ENCODE measurements at places on chromosomes 1 and 21.
A peak's percentile ranks its signal among the peaks of the same experiment; 100 is the strongest.

- no peak for DNase-seq
Measured at GRCh38 chr1:184919892-184920291, 54.4 kb downstream of the NIBAN1 start.

GRCh38 chr1:229119876-229120275 is 151.0 kb upstream of the RAB4A start:
- DNase-seq = no peak

- DNase-seq = no peak
Measured at GRCh38 chr1:20775700-20776099, 11.4 kb downstream of the HP1BP3 start.

DNA sequence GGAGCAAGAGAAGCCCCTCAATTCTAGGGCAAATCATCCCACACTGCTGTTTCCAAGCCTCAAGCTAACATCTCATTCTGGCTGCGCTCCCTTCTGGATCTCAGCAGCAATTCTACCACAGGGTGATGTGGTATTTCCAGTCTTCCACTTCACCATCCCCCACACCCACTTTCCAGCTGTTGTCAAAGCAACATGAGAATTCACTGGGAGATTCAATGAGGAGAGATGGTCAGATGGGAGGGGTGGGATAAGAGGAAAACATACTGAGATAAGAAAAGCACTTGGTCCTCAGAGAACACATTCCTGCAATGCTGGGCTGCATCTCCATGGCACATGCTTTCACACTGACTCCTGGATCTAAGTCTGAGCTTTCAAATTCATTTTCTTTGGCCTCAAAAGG is 47.3 kb upstream of the LRRC52 start:
- DNase-seq = no peak

GRCh38 chr1:29670752-29671151 is 434.4 kb downstream of the PTPRU start:
- no peak for DNase-seq

- DNase-seq = no peak
Measured at GRCh38 chr21:31711326-31711725, 20.6 kb downstream of the SCAF4 start.

DNA sequence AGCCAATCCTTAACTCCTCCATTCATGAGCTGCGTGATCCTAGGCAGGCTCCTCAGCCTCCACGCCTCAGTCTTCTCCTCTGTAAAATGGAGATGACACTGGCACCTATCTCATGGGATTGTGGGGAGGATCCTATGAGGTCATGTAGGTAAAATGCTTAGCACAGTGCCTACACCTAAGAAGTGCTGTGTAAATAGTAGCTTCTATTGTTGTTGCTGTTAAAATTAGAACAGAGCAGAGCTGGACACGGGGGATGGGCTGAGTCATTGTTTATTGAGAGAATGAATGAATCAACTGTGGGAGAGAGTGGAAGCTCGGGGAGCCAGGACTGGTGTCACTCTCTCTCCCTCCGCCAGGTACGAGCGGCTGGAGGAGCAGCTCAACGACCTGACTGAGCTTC is 43.0 kb downstream of the TMCC2 start:
- DNase-seq = peak; percentile 98

- DNase-seq = peak; percentile 98
Measured at GRCh38 chr1:52139817-52140540, 1.9 kb upstream of the ZFYVE9 start.

All from bronchial epithelial cell (primary cell).